ENCODE measurements at places on chromosomes 6 and 20.

- DNase-seq = no peak
These were observed 159.9 kb downstream of the GRM4 start for GRCh38 chr6:33985947-33986346.

- DNase-seq = no peak
These were observed 133.9 kb downstream of the HIVEP2 start for GRCh38 chr6:142810952-142811514.

GRCh38 chr20:24617757-24618450 is 148.5 kb downstream of the SYNDIG1 start:
- no peak for DNase-seq

DNA sequence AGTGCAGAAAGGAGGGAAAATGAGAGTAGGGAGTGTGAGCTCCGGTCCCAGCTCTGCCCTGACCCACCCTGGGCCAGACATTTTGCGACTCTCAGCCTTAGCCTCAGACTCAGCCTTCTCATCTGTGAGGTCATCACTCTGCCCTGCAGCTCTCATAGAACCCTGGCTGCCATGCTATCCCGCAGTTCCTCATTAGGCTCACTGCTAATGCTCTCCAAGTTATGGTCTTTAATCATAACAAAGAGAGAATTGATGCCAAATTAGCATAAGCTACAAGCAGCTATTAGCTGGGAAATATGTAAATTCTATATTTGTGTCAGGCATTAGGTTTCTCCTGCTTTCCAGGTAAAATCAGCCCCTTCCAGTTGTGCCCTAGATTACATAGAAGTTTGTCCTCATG is 46.5 kb upstream of the MLN start:
- DNase-seq = no peak

GRCh38 chr20:1322511-1323245 is 6.3 kb downstream of the SDCBP2 start:
- DNase-seq = no peak

GRCh38 chr6:139744891-139745290 is 370.4 kb upstream of the CITED2 start:
- no peak for DNase-seq

GRCh38 chr6:41498968-41499599 is 47.1 kb upstream of the FOXP4 start:
- no peak for DNase-seq

DNA sequence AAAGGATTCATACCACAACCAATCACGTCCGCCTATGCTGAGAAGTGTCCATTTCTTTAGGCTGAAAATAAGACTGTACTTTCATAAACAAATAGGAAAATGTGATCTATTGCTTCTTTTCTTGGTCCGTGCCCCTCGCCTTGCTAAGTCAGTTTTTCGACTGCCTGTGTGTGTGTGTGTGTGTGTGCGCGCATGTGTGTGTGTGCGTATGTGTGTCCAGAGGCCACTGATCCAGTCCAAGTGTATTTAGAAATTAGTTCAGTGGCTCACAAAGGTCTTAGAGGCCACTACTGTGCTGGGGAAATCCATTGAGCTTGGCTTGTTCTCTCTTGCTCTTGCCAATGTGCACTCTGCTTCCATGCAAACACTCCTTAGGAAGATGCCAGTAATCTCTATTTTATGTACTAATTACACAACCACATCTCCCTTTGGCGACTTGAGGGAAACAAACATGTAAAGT is 50.5 kb downstream of the SLC22A23 start:
- DNase-seq = no peak

DNA sequence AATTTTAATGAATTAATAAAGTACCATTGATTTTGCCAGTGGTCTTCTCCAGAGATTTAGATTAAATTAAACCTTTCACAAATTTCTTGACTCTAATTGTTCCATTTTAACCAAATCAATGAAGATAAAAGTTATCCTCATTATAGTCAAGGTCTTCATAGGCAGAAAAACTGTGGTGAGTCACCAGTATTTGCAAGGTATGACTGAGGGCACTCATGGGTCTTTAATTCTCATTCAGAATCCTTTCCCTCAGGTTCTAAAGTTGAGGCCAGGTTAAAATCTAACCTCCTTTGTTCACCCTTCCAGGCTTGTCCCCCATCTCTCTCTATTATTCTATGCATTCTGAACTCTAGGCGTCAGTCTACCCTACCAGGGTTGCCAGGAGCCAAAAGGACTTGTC is 93.9 kb downstream of the JAG1 start:
- DNase-seq = no peak

GRCh38 chr6:107590378-107590777 is 100.5 kb downstream of the SOBP start:
- no peak for DNase-seq

- DNase-seq = no peak
These were observed 17.4 kb downstream of the SCML4 start for GRCh38 chr6:107806691-107807090.

GRCh38 chr6:76708641-76709331 is 636.3 kb upstream of the IMPG1 start:
- DNase-seq = no peak

- no peak for DNase-seq
These were observed 60.3 kb downstream of the NRSN1 start for GRCh38 chr6:24186349-24186748.

- no peak for DNase-seq
These were observed 11.0 kb upstream of the SLC35B3 start for GRCh38 chr6:8446391-8446790.

DNA sequence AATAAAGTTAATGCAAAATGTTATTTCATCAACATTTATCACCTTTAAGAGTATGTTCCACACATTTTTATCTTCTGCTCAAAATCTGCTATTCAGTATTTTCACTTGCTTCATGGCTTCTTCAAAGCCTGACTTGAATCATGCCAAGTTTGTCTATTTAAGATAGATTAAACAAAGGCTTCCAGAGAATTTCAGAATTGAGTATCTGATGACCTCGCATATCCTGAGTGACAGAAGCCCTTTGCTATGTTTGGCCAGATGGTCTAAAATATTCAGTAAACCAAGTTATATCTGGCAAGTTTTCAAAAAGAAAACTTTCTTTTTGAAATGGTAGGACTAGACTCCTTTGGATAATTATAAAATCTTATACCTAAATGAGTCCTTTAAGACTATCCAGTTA is 348.9 kb upstream of the KCNQ5 start:
- DNase-seq = no peak

DNA sequence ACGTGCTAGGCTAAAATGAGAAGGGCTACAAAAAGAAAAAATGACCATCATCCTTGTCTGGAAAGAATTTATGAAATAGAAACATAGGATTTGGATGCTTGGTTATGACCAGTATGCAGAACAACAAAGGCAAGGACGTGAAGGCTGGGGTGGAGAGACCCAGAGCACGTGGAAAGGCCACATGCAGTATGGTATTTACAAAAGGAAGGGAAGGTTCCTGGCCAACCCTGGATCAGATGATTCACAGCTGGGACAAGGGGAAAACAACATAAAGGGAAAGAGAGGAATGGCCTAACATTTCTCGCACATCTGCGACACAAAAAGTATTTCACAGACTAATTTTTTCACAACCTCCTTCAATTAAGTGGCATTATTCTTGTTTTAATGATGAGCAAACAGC is 8.2 kb downstream of the STX7 start:
- no peak for DNase-seq

DNA sequence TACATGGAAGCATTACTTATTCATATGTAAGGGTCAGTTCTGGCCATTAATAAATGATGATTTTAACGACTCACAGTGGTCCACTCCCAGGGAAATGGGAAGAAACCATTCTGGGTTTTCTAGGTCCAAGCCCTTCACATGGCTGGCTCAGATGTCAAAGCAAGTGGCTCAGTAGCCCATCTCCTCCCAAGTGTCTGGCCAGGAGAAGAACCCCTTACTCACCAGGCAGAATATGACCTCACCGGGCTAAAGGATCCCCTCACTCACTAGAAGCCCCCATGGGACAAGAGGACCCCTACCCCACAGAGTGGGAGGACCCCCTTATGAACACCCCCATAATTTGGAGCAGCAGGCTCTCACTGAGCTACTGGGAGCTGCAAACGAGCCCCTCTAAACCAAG is 34.0 kb downstream of the PREX1 start:
- DNase-seq = no peak

DNA sequence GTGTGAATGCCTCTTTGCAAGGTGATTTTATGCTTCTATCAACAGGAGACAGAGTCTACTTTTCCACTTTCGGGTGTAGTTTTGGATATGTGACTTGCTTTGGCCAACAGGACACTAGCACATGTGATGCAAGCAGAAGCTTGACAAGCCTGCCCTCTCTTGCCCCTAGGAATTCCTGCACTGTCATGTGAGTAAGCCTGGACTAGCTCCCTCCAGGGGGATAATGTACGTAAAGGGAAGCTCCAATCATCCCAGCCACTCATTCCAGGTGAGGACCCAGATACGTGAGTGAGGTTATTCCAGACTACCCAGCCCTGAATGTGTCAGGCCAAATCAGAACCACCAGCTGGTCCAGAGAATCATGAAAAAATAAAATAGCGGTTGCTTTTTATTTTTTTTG is 33.3 kb downstream of the BEND3 start:
- no peak for DNase-seq

GRCh38 chr6:134873500-134874388 is 76.2 kb downstream of the ALDH8A1 start:
- no peak for DNase-seq
